ENCODE measurements at places on chromosomes 12 and 14. TPM values are rescaled to one million over a fixed set of nuclear protein-coding genes. Genes with fewer than 3 reads are reported as not detected.

The ZNF219 gene
- polyA plus RNA-seq = 0.88 TPM

- H3K4me1 ChIP-seq = no peaks in the 10 kb centered on the region
- no peak overlapping the region for H3K4me3 ChIP-seq
- no peak for DNase-seq
- no peaks in the 10 kb centered on the region for H3K36me3 ChIP-seq
These were observed 185.6 kb downstream of the TBX5 start for GRCh38 chr12:114220311-114220710.

The REP15 gene
- not detected for polyA plus RNA-seq

The CAPZA3 gene
- polyA plus RNA-seq = not detected

GRCh38 chr12:12460935-12461922 is 101.4 kb downstream of the DUSP16 start:
- H3K36me3 ChIP-seq = no peaks in the 10 kb centered on the region
- peaks cover 2% of the 10 kb centered on the region for H3K27me3 ChIP-seq
- no peak for DNase-seq
- no peak overlapping the region for H3K4me3 ChIP-seq
- H3K4me1 ChIP-seq = peaks cover 25% of the 10 kb centered on the region

The KRT85 gene
- not detected for polyA plus RNA-seq

DNA sequence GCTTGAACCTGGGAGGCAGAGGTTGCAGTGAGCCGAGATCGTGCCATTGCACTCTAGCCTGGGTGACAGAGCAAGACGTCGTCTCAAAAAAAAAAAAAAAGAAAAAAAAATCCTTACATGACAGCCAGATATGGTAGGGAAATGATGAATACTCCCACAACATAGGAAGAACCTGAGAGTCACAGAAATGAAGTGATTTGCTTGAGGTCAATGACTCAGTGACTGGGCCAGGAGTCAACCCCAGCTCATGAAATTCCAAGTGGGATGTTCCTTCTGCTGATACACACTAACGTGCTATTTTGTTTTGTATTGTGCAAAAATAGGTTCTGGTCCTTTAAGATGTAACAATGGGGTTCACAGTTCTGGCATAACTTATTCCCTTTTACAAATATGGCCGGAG is 9.0 kb downstream of the RHOF start:
- peak overlapping the region; percentile 92 for H3K27ac ChIP-seq
- H3K4me1 ChIP-seq = peaks cover 87% of the 10 kb centered on the region
- no peak for DNase-seq
- peaks cover 21% of the 10 kb centered on the region for H3K27me3 ChIP-seq
- H3K4me3 ChIP-seq = peak overlapping the region; percentile 60

GRCh38 chr12:111178181-111179081 is 190.5 kb downstream of the PHETA1 start:
- H3K36me3 ChIP-seq = no peaks in the 10 kb centered on the region
- no peak for DNase-seq
- no peak overlapping the region for H3K27ac ChIP-seq
- H3K4me1 ChIP-seq = no peaks in the 10 kb centered on the region
- no peak overlapping the region for H3K4me3 ChIP-seq

The GPR84 gene
- not detected for polyA plus RNA-seq

GRCh38 chr12:96075560-96075959 is 40.2 kb upstream of the LTA4H start:
- no peak overlapping the region for H3K27ac ChIP-seq
- no peaks in the 10 kb centered on the region for H3K27me3 ChIP-seq
- DNase-seq = no peak
- H3K36me3 ChIP-seq = no peaks in the 10 kb centered on the region

GRCh38 chr14:71776471-71777360 is 155.5 kb upstream of the RGS6 start:
- no peak overlapping the region for H3K4me3 ChIP-seq
- peaks cover 13% of the 10 kb centered on the region for H3K4me1 ChIP-seq
- DNase-seq = no peak
- H3K27me3 ChIP-seq = peaks cover 8% of the 10 kb centered on the region

DNA sequence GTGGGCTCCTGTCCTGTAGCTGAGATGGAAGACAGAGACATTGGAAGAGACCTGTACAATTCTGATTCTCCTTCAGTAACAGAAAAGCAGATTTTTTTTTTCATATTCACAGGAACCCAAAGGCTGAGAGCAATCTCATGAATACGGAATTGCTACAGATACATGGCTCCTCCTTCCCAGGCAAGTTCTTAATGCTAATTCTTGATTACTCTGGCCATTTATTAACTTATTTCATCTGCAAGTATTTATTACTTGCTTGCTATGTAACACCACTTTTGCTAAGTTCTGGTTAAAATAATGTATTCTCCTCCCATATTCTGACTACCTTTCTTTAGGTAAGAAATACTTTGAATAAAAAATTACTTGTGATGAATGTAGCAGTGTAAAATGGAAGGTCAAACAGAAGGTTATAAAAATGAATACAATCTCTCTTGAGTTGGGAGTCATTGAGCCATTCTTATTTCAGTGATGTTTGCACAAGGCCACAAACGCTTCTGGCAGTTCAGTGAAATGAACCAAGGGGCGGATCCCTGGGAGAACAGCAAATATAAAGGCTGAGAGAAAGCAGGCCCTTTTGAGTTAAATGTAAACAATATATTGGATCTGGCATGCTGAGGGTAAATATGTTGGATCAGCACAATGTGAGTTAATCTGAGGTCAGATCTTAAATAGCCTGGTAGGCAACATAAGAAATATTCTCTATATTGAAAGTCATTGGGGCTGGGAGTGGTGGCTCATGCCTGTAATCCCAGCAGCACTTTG is 37.6 kb downstream of the MUCL1 start:
- H3K27ac ChIP-seq = no peak overlapping the region
- no peaks in the 10 kb centered on the region for H3K27me3 ChIP-seq
- H3K4me1 ChIP-seq = no peaks in the 10 kb centered on the region
- no peak for DNase-seq

DNA sequence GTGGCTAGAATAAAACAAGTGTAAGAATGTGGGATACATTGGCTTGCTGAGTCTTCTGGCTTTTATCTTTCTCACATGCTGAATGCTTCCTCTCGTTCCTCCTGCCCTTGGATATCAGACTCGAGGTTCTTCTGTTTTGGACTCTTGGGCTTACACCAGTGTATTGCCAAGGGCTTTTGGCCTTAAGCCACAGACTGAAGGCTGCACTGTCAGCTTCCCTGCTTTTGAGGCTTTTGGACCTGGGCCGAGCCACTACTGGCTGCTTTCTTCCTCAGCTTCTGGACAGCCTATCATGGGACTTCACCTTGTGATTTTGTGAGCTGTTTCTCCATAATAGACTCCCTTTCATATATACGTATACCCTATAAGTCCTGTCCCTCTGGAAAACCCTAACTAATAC is 300.9 kb upstream of the STXBP6 start:
- no peak overlapping the region for H3K4me3 ChIP-seq
- H3K4me1 ChIP-seq = no peaks in the 10 kb centered on the region
- H3K27me3 ChIP-seq = peaks cover 4% of the 10 kb centered on the region
- H3K27ac ChIP-seq = no peak overlapping the region

GRCh38 chr12:69719336-69720316 is 19.0 kb upstream of the RAB3IP start:
- peaks cover 7% of the 10 kb centered on the region for H3K27me3 ChIP-seq
- H3K4me1 ChIP-seq = no peaks in the 10 kb centered on the region
- no peak overlapping the region for H3K4me3 ChIP-seq

The CDKN1B gene
- 17.6 TPM for polyA plus RNA-seq

DNA sequence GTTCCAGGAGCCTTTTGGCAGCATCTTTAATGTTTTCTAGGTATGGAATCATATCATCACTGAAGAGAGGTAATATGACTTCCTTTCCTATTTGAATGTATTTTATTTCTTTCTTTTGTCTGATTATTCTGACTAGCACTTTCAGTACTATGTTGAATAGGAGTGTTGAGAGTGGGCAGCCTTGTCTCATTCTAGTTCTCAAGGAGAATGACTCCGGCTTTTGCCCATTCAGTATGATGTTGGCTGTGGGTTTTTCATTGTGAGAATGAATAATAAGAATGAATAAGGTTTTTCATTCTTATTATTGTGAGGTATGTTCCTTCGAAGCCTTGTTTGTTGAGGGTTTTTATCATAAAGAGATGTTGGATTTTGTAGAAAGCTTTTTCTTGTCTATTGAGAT is 98.9 kb downstream of the GPHN start:
- H3K27ac ChIP-seq = no peak overlapping the region
- H3K36me3 ChIP-seq = no peaks in the 10 kb centered on the region
- H3K27me3 ChIP-seq = peaks cover under 1% of the 10 kb centered on the region
- H3K4me1 ChIP-seq = no peaks in the 10 kb centered on the region
- H3K4me3 ChIP-seq = no peak overlapping the region

DNA sequence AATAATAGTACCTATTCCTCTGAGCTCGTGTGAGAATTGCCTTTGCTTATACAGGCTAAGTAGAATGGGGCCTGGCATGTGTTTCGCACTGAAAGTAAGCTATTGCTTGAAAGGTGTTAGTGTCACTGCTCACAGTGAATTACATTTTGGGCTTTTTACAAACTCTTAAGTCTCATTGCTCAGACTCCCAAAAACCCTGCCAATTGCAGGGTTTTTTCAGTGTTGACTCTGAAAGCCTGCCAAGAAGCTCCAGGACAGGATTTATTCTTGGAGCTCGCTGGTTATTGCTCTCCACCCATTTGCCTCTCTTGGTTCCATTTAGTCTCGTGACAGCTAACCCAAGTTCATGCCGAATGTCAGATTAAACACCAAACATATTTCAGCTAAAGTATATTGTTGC is 39.8 kb downstream of the NOPCHAP1 start:
- no peaks in the 10 kb centered on the region for H3K36me3 ChIP-seq
- H3K4me1 ChIP-seq = no peaks in the 10 kb centered on the region
- H3K4me3 ChIP-seq = no peak overlapping the region
- H3K27ac ChIP-seq = no peak overlapping the region
- peaks cover 2% of the 10 kb centered on the region for H3K27me3 ChIP-seq

GRCh38 chr12:95395696-95396095 is 78.3 kb upstream of the METAP2 start:
- H3K27me3 ChIP-seq = peaks cover 4% of the 10 kb centered on the region
- DNase-seq = no peak
- H3K4me1 ChIP-seq = no peaks in the 10 kb centered on the region
- no peak overlapping the region for H3K27ac ChIP-seq
- H3K4me3 ChIP-seq = no peak overlapping the region

GRCh38 chr12:130342442-130342841 is 4.8 kb downstream of the PIWIL1 start:
- no peak overlapping the region for H3K4me3 ChIP-seq
- H3K27ac ChIP-seq = no peak overlapping the region

The SYCP3 gene
- not detected for polyA plus RNA-seq

DNA sequence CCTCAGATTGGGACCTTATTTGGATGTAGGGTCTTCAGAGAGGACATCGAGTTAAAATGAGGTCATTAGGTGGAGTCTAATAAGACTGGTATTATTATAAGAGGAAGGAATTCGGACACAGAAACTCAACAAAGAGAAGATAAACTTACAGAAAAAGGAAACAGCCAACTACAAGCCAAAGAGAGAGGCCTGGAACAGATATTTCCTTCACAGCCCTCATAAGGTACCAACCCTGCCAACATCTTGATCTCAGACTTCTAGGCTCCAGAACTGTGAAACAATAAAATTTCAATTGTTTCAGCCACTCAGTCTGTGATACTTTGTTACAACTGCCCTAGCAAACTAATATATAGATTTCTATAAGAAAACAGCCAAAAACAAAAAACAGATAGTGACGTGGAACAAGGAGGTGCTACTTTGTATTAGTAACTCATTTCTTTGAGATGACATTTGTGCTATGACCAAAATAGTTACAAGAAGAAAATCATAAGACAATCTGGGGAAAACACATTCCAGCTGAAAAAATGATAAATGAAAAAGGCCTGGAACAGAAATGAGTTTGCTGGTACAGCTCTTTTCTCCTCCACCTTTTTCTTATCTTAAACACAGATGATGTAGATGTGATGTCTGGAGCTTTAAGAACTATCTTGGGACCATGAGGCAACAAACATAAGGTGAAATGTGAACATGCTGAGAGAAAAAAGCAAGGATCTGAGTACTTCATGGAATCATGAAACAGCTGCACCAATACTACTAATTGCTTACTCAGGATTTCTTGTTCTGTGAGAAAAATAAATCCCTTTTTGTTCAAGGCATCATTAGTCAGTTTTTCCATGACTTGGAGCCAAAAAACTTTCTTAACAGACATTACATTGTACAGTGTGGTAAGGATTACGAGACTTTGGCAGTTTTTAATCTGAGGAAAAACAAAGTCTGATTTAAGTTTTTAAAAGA is 243.2 kb downstream of the ANO6 start:
- no peak overlapping the region for H3K27ac ChIP-seq
- no peak overlapping the region for H3K4me3 ChIP-seq
- no peaks in the 10 kb centered on the region for H3K36me3 ChIP-seq
- no peak for DNase-seq
- H3K4me1 ChIP-seq = no peaks in the 10 kb centered on the region

DNA sequence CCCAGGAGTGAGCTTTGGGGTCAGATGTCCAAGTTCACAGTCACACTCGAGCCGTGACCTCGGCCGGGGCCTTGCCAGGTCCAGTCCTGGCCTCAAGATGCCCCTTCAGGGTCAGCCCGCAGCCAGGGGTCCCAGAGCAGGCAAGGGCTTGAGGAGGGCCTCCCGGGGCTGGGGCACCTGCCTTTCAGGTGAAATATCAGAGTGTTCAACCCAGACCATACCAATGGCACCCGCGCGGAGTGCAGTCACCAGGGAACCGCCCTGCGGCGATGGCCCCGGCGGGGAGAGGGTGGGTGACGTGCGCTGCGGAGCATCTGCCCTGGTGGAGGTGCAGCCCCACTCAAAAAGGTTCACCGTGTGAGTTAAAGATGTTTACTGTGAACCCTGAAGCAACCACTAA is 16.9 kb downstream of the LRCOL1 start:
- no peaks in the 10 kb centered on the region for H3K36me3 ChIP-seq
- H3K4me3 ChIP-seq = no peak overlapping the region
- H3K27ac ChIP-seq = no peak overlapping the region
- DNase-seq = no peak
- H3K4me1 ChIP-seq = peaks cover 18% of the 10 kb centered on the region

DNA sequence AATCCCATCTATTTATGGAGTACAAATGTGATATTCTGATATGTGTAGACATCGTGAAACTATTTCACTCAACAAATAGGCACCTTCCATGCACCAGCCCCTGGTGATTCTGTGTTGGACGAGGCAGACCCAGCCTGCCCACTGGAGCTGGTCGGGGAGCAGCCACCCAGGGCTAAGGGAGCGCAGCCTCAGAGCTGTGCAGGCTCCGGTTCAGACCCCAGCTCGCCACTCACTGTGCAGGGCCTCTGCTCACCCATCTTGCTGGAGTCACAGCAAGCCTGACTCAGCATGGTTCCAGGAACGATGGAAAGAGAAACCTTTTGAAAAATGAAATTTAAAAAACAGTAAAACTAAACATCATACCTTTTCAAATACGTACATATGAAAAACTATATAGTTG is 52.3 kb upstream of the BCL11B start:
- no peak overlapping the region for H3K4me3 ChIP-seq
- no peak overlapping the region for H3K27ac ChIP-seq
- H3K4me1 ChIP-seq = peaks cover 36% of the 10 kb centered on the region
- no peak for DNase-seq

The YAF2 gene
- polyA plus RNA-seq = 16.4 TPM

The PRB3 gene
- not detected for polyA plus RNA-seq
